ENCODE measurements at places on chromosomes 7 and 10.
A peak's percentile ranks its signal among the peaks of the same experiment; 100 is the strongest.

GRCh38 chr10:74177140-74177677 is 26.2 kb downstream of the ADK start:
- peak; percentile 19 for DNase-seq

DNA sequence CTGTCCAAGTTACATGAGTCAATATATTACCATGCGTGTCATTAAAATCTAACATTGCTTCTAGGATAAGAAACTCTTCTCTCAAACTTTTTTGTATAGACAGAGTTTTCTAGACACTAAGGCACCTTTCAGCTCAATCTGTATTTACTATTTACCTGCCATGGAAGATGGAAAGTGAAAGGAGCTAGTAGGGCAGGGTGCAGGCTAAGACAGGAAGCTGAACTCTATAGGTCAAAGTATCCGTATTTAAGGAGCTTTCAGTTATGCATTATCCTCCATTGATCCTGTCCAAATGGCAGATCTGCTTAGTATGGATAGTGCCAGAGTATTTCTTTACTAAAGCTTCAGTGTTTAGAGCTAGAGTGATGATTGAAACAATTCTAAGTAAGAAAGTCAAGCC is 612.8 kb downstream of the IPMK start:
- DNase-seq = no peak

- DNase-seq = peak; percentile 21
These were observed 751.8 kb downstream of the KCNMA1 start for GRCh38 chr10:76885816-76886215.

DNA sequence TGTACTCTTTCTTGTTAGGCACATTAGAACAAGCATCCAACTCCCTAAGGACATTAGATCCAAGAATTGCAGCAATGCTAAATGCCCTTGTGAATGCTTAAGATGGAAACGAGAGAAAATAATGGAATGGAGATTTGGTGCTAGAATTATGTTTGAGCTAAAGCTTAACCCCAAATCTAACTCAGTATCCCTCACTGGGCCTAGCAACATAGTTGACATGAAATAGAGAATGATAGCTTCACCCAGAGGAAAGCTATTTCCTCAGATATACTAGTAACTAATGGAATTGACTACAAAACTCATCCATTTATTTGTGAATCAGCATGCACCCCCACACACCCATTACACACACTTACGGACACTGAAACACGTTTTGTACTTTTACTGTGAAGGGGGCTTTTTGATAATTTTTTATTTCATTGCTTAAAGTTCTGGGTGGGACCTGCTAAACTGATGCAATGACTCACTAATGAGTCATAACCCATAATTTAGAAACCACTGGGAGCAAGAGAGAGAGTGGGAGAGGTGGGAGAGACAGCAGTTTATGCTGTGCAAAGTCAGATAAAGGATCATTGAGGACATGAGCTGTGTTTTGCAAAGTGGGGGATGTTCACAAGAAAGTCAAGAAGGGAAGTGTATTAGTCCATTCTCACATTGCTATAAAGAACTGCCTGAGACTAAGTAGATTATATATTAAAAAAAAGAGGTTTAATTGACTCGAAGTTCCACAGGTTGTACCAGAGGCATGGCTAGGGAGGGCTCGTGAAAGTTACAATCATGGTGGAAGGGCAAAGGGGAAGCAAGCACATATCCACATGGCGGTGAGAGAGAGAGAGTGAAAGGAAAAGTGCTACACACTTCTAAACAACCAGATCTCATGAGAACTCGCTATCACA is 382.7 kb downstream of the SFMBT2 start:
- no peak for DNase-seq

DNA sequence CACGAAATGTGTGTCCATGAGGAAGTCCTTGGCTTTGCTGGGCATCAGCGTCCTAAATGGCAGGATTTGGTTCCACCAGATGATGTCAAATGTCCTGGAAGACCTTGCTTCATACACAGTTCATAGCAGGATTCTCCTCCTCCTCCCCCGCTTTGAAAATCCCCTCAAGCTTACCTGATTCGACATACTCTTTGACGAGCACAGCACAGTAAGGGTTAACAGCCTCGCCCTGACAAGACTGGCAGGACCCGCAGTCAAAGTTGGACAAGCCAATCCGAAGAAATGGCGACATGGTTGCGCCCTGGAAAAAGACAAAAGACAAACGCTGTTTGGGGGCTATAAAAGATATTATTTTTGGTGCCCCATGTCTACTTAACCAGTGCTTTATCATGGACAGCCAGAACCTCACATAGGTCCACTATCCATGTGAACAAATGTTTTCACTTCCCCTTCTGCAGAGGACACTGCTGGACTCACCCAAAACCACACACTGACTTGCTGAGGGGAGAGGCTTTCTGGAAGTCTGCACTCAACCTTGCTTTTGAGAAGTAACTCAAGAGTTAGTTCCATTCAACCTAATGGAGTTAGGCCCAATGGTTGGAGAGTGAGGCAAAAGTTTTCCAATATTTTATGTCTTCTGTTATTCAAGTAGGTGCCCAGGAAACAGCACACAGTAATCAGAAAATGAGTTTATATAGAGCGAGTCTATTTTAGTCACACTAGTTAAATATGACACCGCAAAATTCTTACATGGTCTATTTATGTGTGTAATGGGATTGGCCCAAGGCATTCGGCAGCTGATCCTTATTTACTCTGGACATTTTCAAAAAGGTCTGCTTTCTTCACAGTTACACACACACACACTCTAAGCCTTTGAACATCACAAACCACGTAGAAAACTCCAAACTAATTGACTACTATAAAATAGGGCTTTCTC is 65.0 kb downstream of the PRKCQ start:
- DNase-seq = no peak

DNA sequence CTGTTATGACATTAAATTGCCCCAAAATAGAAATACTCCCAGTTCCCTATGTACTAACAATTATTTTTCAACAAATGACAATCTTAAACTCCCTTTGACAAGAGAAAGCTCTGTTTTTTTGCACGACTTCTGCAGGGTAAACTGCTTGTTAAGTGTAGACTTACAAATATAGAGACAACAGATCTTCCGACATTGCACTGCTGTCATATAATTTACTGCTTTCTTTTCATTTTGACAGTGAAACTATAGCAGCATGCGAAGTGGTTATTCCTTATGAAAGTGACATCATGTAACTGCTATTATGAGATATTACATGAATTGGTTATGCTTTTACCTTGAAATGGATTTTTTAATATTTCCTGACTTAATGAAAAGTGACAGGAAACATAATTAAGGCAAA is 659.9 kb downstream of the SDK1 start:
- no peak for DNase-seq

- no peak for DNase-seq
These were observed 267.8 kb downstream of the PARD3 start for GRCh38 chr10:34547291-34547690.

GRCh38 chr7:133676805-133677370 is 424.0 kb downstream of the EXOC4 start:
- no peak for DNase-seq

DNA sequence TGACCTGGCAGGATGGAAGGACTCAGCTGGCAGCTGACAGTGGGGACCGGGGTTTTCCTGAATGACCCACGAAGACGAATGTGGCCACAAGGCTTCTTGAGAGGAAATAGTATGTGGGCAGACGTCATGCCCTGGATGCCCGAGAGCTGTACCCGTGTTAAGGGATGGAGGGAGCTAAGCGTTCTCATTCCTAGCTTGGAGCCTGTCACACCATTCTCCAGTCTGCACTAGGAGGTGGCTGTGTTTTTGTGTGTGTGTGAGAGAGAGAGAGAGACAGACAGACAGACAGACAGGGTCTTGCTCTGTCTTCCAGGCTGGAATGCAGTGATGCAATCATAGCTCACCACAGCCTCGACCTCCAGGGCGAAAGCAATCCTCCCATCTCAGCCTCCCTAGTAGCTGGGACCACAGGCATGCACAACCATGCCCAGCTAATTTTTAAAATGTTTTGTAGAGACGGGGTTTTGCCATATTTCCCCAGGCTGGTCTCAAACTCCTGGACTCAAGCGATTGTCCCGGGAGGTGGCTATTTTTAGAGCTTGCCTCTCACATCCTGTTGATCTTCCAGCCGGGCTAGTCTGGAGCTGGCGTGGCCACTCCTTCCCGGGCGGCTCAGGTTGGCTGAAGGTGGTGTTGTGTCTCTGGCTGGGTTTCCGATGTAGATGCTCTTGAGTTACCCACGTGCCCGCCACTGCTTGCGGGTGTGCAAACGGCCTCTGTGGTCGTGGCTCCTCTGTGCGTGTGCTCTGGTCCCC is 2.1 kb downstream of the AMZ1 start:
- DNase-seq = no peak

DNA sequence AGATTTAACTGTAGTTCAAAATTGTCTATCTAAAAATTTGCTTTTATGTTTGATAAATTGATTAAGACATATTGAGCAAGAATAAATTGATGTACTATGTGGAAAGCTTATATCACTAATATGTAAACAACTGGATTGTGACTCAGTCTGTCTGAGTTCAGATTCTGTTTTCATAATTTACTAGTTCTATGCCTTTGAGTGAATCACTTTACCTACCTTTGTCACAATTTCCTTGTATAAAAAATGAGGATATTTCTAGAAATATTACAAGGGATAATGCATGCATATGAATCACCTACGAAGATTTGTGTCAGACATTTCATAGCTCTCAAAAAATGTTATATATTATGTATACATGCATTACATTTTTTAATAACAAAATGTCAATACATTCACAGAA is 245.1 kb upstream of the ZWINT start:
- no peak for DNase-seq

- no peak for DNase-seq
These were observed 178.6 kb upstream of the BET1 start for GRCh38 chr7:94182721-94183120.

- DNase-seq = no peak
These were observed 287.1 kb downstream of the WDR11 start for GRCh38 chr10:121138112-121138860.

GRCh38 chr10:97406064-97406463 is 4.9 kb upstream of the RRP12 start:
- no peak for DNase-seq

DNA sequence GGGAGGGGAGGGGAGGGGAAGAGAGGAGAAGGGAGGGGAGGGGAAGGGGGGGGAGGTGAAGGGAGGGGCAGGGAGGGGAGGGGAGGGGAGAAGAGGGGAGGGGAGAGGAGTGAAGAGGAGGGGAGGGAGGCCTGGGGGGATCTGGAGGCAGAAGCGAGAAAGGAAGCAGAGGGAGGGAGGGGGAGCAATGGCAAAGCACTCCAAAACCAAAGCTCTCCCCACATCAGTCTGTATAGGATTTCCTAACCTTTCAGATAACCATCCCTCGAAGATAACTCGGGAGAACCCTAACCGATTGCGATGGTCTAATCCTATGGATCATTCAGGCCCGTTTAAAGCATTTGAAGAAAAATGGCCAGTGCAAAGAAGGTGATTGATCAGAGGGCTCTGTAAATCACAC is 19.0 kb downstream of the EBF3 start:
- no peak for DNase-seq

GRCh38 chr7:45026984-45027773 is 27.2 kb downstream of the CCM2 start:
- no peak for DNase-seq

DNA sequence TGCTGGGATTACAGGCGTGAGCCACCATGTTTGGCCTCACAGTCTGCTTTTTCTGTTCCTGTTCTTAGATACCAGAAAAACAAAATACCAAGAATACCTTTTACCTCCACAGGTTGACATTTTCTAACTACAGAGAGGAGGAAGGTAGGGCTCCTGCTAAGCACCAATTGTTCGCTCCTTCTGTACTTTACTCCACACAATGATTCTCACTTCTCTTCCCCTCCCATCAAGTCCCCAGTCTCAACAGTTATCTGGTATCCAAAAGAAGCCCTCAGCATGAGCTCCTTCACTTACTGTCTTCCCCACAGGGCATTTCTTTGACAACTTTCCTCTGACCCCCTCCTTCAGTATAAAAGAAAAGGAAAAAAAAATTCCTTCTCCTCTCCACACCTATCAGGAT is 47.7 kb upstream of the ZNF800 start:
- no peak for DNase-seq

DNA sequence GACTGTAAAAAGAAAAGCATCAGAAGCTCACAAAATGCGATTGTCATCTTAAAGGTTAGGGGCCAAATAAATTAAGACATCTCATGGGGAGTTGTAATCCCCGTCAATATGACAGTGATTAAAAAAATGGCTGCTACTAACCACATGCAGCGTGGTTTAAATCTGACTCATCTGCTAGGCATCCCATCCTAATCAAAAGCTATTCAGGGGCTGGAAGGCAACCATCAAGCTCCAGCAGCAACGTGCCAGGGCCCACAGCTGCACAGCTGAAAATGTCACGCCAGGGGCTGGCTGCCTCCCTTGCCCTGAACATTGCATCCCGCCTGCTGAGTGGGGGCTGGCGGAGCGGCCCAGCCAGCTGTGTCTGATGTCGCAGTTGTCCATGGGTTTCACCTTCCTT is 66.3 kb upstream of the FRMD4A start:
- DNase-seq = peak; percentile 21

- no peak for DNase-seq
These were observed 4.0 kb downstream of the DLX5 start for GRCh38 chr7:97020601-97020995.

GRCh38 chr10:61904733-61905725 is 3.5 kb downstream of the ARID5B start:
- DNase-seq = peak; percentile 60

DNA sequence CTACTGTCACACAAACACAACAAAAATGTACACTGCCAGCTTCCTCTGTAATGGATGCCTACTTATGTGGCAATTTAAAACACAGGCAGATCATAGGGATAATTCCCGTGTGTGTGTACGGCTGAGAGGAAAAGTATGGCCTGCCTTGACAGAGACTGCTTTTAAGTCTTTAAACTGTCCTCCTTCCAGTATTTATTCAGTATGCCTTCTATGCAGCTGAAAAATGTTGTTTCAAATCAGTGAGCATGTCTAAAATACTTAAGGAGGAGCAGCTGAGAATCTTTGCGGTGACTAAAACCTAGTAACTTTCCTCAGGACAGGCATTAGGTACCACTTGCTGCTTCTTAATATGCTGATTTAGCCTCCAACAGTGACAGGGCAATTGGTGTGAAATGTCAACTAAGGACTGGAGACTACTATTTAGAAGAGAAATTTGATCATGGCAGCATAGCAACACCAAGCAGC is 126.3 kb downstream of the CACNA2D1 start:
- DNase-seq = no peak

DNA sequence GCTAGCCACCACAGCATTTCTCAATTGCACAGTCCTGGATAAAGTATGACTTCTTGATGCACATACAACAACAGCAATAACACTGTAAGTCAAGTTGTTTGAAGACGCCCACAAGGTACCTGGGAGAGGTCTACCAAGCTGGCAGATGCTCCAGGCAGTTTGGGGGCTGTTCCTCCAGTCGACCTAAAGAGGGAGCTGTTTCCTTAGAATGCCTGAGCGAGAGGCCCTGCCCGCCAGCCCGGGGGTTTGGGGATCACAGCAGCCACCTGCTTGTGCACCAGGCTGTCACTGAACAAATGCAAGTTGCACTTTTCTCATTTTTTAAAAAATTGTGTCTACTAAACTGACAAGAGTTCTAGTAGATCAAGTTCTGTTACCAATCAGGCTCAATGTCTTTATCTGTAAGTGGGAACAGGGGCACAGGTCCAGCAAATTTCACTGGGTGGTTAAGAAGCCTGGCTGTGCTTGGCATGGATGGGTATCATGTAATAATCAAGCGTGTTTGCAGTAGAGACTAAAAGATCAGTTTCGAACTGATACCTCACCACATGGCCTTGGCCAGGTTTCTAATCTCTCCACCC is 193.8 kb upstream of the ADO start:
- peak; percentile 82 for DNase-seq

GRCh38 chr10:44882166-44882720 is 28.9 kb upstream of the TMEM72 start:
- no peak for DNase-seq
